Thoracic aorta (tissue), 2 donors: ENCODE measurements at places on chromosomes 1 and 21. TPM values are rescaled to one million over a fixed set of nuclear protein-coding genes. Genes with fewer than 3 reads are reported as not detected.

- no peak overlapping the region for H3K4me3 ChIP-seq
- peaks cover 25% of the 10 kb centered on the region for H3K4me1 ChIP-seq
- no peak for DNase-seq
- no peak overlapping the region for H3K27ac ChIP-seq
- H3K36me3 ChIP-seq: no peaks in the 10 kb centered on the region
- H3K27me3 ChIP-seq: no peaks in the 10 kb centered on the region
Observed at GRCh38 chr1:236514703-236515442, 8.9 kb upstream of the LGALS8 start.

DNA sequence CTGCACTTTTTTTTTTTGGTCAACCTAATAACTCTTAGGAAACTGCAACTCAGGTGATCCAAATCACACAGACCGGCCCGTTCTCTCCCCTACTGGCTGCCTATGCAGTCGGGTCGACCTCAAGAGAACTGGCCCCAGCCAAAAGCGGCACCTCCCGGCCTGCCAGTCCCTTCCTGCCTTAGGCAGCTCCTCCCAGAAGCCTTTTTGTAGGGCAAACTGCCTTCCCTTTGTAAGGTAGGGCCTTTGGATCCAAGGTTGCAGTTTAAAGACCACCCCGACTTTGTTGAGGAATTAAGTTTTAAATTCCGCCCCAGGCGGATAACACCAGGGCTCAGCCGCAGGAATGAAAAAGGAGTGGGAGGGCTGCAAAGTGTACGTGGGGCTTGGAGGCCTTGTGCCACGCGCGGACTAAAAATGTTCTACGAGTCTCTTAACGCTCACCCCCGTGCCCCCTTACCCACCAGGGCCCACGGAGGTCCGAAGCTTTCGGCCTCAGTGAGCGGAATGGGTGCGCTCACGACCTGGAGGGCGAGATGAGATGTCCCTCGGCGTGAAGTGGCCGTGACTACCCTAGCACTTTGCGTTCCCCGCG is 642 bp upstream of the ST3GAL3 start:
- no peak overlapping the region for H3K27ac ChIP-seq
- H3K4me3 ChIP-seq: peak overlapping the region; percentile 82
- H3K36me3 ChIP-seq: peaks cover 20% of the 10 kb centered on the region
- no peak for DNase-seq
- H3K4me1 ChIP-seq: peaks cover 22% of the 10 kb centered on the region
- no peaks in the 10 kb centered on the region for H3K27me3 ChIP-seq

GRCh38 chr1:106523497-106523896 is 533.0 kb upstream of the PRMT6 start:
- H3K36me3 ChIP-seq: no peaks in the 10 kb centered on the region
- H3K4me3 ChIP-seq: no peak overlapping the region
- H3K4me1 ChIP-seq: no peaks in the 10 kb centered on the region
- H3K27ac ChIP-seq: no peak overlapping the region
- DNase-seq: no peak
- H3K27me3 ChIP-seq: no peaks in the 10 kb centered on the region

DNA sequence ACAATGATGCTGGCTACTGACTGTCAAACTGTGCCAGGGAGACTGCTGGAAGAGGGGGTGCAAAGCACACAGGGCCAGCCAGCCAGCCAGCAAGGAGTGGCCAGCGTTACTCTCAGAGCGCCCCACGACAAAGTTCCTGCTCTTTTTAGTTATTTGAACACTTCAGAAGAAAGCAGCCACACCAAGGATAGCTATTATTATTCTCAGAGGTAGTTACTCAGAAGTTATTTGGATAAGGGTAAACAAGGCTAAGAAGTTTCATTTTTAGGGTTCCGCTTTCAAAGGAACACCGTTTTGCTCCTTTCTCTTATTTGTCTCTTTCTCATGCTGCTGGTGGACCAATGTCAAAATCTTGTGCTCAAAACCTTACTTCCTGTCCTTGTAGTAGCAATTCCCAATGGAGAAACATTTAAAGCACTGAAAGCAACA is 59.9 kb downstream of the VANGL2 start:
- no peaks in the 10 kb centered on the region for H3K27me3 ChIP-seq
- H3K27ac ChIP-seq: no peak overlapping the region
- no peaks in the 10 kb centered on the region for H3K36me3 ChIP-seq

DNA sequence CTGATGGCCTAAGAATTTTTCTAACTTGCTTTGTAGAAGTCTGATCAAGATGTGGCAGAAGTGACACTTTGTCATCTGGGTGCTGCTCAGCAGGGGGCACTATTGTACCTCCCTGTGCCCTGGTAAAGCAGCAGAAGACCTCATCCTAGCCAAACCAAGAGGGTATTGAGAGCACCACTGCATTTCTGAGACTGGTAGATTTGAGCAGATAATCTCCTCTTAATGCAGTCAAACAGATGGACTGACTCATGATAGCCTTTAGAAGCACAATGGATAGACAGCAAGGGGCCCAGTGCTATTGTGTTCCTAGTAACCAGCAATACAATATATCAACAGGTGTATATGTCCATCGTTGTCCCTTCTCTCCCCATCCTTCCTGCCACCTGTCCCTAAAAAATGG is 5.7 kb downstream of the TPM3 start:
- H3K4me3 ChIP-seq: no peak overlapping the region
- peaks cover 7% of the 10 kb centered on the region for H3K4me1 ChIP-seq
- H3K27me3 ChIP-seq: no peaks in the 10 kb centered on the region
- DNase-seq: no peak
- no peak overlapping the region for H3K27ac ChIP-seq

GRCh38 chr1:223209293-223209898 is 66.3 kb upstream of the TLR5 start:
- no peaks in the 10 kb centered on the region for H3K27me3 ChIP-seq
- no peak overlapping the region for H3K4me3 ChIP-seq
- H3K4me1 ChIP-seq: no peaks in the 10 kb centered on the region
- no peaks in the 10 kb centered on the region for H3K36me3 ChIP-seq
- no peak for DNase-seq
- H3K27ac ChIP-seq: no peak overlapping the region

GRCh38 chr21:27001526-27001925 is 34.6 kb upstream of the ADAMTS5 start:
- H3K4me3 ChIP-seq: no peak overlapping the region
- H3K27me3 ChIP-seq: no peaks in the 10 kb centered on the region
- no peaks in the 10 kb centered on the region for H3K36me3 ChIP-seq
- no peak for DNase-seq

- H3K4me3 ChIP-seq: no peak overlapping the region
- no peak overlapping the region for H3K27ac ChIP-seq
- DNase-seq: no peak
Observed at GRCh38 chr1:119729044-119729443, 17.3 kb downstream of the PHGDH start.

GRCh38 chr21:41429305-41429704 is 3.3 kb downstream of the MX1 start:
- no peaks in the 10 kb centered on the region for H3K27me3 ChIP-seq
- no peak overlapping the region for H3K27ac ChIP-seq
- no peak for DNase-seq
- peaks cover 22% of the 10 kb centered on the region for H3K36me3 ChIP-seq
- peaks cover 22% of the 10 kb centered on the region for H3K4me1 ChIP-seq

- H3K4me1 ChIP-seq: no peaks in the 10 kb centered on the region
- H3K27me3 ChIP-seq: no peaks in the 10 kb centered on the region
- H3K36me3 ChIP-seq: no peaks in the 10 kb centered on the region
Observed at GRCh38 chr1:183651612-183652011, 1.5 kb downstream of the APOBEC4 start.

DNA sequence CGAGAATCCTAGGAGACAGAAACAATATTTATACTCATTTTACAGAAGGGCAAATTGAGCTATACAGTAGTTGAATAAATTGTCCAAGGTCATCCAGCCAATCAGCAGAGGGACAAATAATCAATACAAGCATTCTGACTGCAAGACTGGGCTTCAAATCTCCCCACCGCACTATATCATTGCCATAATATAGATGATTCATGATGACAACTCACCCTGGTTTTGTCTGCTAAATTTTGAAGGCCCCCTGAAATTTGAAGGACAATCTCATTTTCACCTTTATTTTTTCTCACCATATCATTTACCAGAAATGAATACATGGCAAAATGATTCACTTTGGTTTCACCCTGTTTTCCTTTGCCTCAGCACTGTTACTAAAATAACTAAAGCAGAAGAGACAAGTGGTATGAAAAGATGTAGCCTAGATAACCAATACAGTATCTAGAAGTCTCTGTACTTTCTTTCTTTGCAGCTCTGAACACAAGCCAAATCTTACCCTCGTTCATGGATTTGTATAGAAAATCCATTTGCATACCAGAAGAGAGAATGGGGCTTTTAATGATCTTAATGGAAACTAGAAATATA is 292.5 kb downstream of the TTLL7 start:
- no peaks in the 10 kb centered on the region for H3K27me3 ChIP-seq

GRCh38 chr1:156627313-156627880 is 8.2 kb downstream of the HAPLN2 start:
- DNase-seq: no peak
- H3K4me1 ChIP-seq: peaks cover 13% of the 10 kb centered on the region
- H3K27me3 ChIP-seq: peaks cover 4% of the 10 kb centered on the region
- H3K27ac ChIP-seq: no peak overlapping the region
- H3K36me3 ChIP-seq: no peaks in the 10 kb centered on the region

- H3K27me3 ChIP-seq: no peaks in the 10 kb centered on the region
- peak overlapping the region; percentile 29 for H3K27ac ChIP-seq
- peaks cover 18% of the 10 kb centered on the region for H3K4me1 ChIP-seq
- DNase-seq: no peak
Observed at GRCh38 chr1:108814343-108815125, 42.4 kb downstream of the AKNAD1 start.

DNA sequence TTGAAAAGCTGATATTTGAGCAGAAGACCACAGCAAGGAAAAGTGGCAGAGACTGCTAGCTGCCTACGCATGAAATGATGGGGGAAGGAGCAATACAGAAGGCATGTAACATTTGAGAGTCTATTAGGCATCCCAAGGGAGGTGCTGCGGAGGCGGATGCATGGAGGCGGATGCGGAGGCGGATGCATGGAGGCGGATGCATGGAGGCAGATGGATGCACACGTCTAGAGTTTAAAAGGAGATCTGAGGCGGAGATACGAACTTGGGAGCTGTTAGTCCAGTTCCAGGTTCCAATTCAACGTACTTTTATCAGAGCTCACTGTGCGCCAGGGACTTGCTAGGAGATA is 744 bp upstream of the DDX20 start:
- H3K4me3 ChIP-seq: peak overlapping the region; percentile 95
- DNase-seq: no peak
- peak overlapping the region; percentile 93 for H3K27ac ChIP-seq
- H3K27me3 ChIP-seq: no peaks in the 10 kb centered on the region
- no peaks in the 10 kb centered on the region for H3K36me3 ChIP-seq
- H3K4me1 ChIP-seq: peaks cover 25% of the 10 kb centered on the region

DNA sequence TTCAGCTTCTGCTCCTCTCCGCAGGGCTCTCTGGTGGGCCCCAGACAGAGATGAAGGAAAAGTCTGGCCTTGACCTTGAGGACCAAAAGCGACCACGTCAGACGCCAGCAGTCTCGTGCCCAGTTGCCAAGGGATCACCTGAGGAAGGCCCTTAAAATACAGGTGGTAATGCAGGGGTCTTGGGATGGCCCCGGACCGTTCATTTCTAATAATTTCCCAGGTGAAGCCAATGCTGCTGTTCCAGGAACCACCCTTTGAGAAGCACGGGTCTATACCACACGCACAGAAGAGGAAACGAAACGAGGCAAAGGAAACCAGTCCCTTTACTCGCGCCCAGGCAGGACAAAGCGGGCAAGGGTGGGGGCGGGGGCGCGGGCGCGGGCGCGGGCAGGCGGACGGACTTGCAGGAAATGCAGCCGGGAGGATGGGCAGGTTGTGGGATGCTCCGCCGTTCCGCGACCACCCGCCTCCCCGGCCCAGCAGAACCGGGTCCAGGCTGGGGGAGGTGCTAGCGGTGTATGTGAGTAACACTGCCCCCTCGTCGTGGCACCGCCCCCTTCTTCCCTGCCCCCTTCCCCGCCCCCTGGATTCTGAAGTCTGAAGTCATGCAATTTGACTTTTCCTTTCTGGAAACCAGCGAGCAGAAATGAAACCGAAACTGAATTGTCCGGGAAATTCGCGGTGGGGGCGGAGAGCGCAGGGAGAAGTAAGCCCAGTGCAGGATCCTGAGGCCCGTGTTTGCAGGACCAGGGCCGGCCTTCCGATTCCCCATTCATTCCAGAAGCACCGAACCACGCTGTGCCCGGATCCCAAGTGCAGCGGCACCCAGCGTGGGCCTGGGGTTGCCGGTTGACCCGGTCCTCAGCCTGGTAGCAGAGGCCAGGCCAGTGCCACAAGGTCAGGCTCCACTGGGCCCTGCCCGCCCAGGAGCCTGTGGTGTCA is 5.8 kb upstream of the MX1 start:
- H3K4me1 ChIP-seq: peaks cover 7% of the 10 kb centered on the region
- DNase-seq: peak; percentile 70
- H3K4me3 ChIP-seq: peak overlapping the region; percentile 96
- H3K27ac ChIP-seq: peak overlapping the region; percentile 85
- no peaks in the 10 kb centered on the region for H3K27me3 ChIP-seq
- no peaks in the 10 kb centered on the region for H3K36me3 ChIP-seq

DNA sequence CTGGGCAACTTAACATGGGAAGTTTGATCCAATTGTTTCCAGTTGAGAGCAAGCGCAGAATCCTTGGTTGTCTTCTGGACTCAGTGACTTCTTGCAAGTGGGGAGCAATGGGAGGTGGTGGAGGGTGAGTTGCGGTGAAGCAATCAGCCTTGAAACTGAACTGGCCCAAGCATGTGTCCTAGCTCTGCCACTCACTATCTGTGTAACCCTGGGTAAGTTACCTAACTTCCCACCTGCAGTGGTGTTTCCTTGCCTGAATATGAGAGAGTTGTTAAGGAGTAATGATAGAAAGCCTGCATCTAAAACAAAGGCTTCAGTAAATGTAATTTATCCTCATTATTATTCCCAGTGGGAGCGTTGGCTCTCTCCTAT is 132.5 kb upstream of the NFIA start:
- DNase-seq: no peak
- no peak overlapping the region for H3K4me3 ChIP-seq
- H3K4me1 ChIP-seq: no peaks in the 10 kb centered on the region
- H3K27me3 ChIP-seq: no peaks in the 10 kb centered on the region
- no peaks in the 10 kb centered on the region for H3K36me3 ChIP-seq

DNA sequence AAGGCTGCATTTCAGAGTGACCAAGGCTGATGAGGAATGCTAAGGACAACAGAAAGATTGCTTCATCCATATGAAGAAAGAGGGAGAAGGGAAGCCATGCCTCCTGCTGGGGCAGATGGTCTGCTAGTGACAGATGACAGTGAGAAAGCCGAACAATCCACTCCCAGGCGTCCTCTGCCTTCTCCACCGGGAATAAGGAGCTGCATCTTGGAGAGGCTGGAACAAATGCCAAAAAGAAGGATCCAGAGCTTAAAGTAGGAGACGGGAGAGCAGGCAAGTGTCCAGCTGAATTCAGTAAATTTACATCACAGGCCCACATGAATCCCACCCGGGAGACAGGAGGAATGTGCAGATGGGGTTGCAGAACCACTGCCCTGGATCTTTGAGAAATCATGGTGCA is 33.4 kb downstream of the DDX20 start:
- no peak overlapping the region for H3K27ac ChIP-seq
- H3K4me3 ChIP-seq: no peak overlapping the region
- no peaks in the 10 kb centered on the region for H3K36me3 ChIP-seq
- no peak for DNase-seq
- no peaks in the 10 kb centered on the region for H3K4me1 ChIP-seq

- H3K4me1 ChIP-seq: no peaks in the 10 kb centered on the region
- no peak for DNase-seq
- no peaks in the 10 kb centered on the region for H3K27me3 ChIP-seq
- no peaks in the 10 kb centered on the region for H3K36me3 ChIP-seq
- H3K27ac ChIP-seq: no peak overlapping the region
- H3K4me3 ChIP-seq: no peak overlapping the region
Observed at GRCh38 chr21:44530903-44531605, 8.9 kb downstream of the KRTAP10-1 start.

- H3K4me1 ChIP-seq: peaks cover 31% of the 10 kb centered on the region
- DNase-seq: no peak
- no peaks in the 10 kb centered on the region for H3K36me3 ChIP-seq
- no peak overlapping the region for H3K27ac ChIP-seq
Observed at GRCh38 chr1:221719987-221720386, 21.9 kb downstream of the DUSP10 start.

CLEC20A gene
- total RNA-seq: 3.0 TPM

ARMH1 gene
- total RNA-seq: 5.8 TPM
